Activated CD8-positive, alpha-beta T cell treated with anti-CD3 and anti-CD28 coated beads, Interleukin-2, amount 10 ng/mL, durations not matched to agents 7 days and 5 days (primary cell): ENCODE measurements at places on chromosomes 2 and 18. TPM values are rescaled to one million over a fixed set of nuclear protein-coding genes. Genes with fewer than 3 reads are reported as not detected.
A peak's percentile ranks its signal among the peaks of the same experiment; 100 is the strongest.

DNA sequence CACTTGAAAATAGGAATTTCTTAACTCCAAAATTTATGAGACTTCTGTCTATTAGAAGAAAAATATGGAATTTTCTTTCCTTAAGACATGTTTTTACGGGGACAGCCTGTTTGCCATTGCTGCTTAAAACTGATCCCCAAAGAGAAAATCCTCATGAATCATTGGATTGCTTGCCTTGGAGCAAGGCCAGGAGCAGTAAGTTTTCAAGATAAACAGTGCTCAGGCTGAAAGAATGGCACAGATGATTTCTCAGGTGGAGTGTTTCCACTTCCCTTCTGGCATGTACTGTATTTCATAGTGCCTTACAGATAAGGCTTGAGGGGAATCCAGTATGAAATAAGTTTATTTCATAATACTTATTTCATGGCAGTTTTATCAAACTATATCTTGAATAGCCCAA, 74.3 kb upstream of the MMADHC start:
- no peak for DNase-seq

- no peak for DNase-seq
Measured at GRCh38 chr2:33238111-33238510, 238.3 kb upstream of the RASGRP3 start.

- no peak for DNase-seq
Measured at GRCh38 chr2:120350080-120350479, 4.1 kb downstream of the INHBB start.

Gene CCDC148
- total RNA-seq = not detected

- no peak for DNase-seq
Measured at GRCh38 chr2:31386648-31387047, 27.9 kb downstream of the XDH start.

- DNase-seq = no peak
Measured at GRCh38 chr2:161131074-161131680, 29.1 kb upstream of the TANK start.

Gene MROH2A
- not detected for total RNA-seq

Gene GAL3ST2
- 0.34 TPM for total RNA-seq

DNA sequence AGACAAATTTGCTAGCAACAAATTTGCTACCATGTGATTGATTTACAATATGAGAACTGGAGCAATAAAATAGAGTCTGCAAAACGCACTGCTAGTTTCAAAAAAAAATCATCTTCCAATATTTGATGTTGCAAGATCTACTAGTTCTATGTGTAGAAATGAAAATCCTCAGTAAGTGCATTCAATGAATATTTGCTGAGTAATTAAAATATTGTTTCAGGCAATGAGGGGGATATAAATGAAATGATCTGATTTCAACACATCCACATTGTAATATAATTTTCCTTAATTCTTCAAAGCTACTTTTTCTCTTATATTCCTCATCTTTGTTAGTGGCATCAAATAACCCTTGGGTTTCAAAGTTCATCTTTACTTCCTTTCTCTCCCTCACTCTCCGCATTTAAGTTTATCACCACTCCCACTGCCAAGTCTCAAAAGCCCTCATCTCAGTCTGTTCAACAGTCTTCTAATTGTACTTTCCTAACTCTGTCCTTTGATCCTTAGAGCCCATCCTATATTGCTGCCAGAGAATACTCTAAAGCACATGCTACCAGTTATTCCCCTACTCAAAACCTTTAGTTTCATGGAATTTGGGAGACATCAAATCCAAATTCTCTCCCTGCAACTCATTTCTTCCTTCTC, 6.2 kb downstream of the OSGEPL1 start:
- no peak for DNase-seq

DNA sequence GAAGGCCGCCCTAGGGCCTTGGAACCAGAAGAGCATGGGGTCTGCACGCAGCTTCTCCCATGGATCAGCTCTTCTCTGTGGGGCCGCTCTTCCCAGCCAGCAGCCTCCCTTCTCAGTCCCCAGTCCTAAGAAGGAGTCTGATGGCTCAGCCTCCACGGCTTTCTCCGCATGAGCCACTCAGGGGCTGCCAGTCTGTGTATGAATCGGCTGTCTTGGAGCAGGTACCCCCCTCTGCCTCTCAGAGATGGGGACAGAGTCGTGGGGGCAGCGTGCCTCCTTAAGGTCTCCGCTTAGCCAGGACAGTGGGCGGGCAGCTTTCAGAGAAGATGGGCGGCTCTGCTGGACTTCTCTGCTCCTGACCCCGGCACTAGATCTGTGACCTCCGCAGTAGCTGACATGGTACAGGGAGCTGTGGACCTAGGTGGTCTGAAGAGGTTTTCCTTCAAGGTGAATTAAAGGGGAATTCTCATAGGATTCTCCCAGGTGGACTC, 21.6 kb downstream of the INPP5D start:
- no peak for DNase-seq

Gene GREB1L
- not detected for total RNA-seq

- peak; percentile 86 for DNase-seq
Measured at GRCh38 chr2:74267068-74267467, 68.7 kb downstream of the MTHFD2 start.

GRCh38 chr18:13137670-13138419, 80.7 kb upstream of the LDLRAD4 start:
- DNase-seq = peak; percentile 92

GRCh38 chr2:71129902-71130151, 202 bp downstream of the MCEE start:
- DNase-seq = no peak

DNA sequence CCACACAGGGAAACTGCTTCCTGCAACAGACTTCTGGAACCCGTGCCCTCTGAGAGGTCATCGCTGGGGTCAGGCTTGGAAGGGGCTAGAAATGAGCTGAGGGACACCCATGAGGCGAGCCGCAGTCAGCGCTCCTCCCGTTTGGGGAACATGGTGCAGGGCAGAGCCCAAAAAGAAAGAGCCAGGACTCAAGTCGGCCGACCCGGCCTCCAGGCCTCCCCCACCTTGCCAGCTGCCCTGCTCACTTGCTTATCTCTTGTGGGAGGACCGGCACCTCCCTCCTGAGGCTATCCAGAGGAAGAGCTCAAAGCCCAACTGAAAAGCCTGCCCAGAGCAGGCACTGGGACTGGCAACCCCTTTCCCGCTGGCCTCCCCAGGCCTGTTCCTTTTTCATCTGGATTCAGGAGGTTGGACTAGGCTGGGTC, 43.6 kb downstream of the SCTR start:
- DNase-seq = no peak

DNA sequence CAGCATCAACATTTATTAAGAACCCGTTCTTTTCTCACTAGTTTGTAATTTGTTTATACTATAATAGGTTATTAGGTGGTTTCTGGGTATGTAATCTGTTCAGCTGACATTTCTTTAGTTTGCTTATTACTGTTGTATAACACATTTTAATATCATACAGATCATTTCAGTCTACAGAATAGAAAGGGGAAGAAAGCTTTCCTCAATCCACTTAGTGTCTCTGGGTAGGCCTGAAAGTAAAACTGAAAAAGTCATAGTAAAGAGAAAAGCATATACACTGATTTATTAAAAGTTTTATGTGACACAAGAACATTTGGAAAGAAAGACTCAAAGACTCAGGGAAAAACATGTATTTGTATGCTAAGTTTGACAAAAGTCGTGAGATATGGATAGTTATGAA, 16.8 kb upstream of the KCNJ3 start:
- DNase-seq = no peak

- DNase-seq = no peak
Measured at GRCh38 chr2:239876271-239876947, 148.7 kb downstream of the NDUFA10 start.

GRCh38 chr2:201830666-201831065, 24.3 kb downstream of the CDK15 start:
- DNase-seq = no peak

Gene TMEFF2
- total RNA-seq = not detected

Gene CABLES1
- total RNA-seq = 2.7 TPM

Gene RGPD3
- 0.31 TPM for total RNA-seq

GRCh38 chr2:45045706-45046105, 36.5 kb upstream of the SIX2 start:
- no peak for DNase-seq

DNA sequence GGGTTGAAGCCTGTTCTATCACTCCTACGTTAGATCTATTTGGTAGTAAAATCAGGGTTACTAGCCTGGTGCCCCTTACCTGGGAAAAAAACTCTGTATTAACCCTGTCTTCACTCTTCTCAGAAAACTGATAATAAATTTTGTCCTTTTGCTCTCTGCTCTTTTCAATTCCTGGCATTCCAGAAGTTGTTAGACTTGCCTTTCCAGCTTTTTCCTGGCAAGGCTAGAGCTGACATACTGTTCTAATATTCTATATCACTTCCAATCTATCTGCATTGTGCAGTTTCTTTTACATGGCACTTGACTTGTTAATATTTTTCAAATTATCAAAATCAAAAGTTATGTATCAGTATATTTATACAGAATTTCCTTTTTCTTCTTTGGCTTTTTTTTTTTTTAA, 162.2 kb downstream of the FIGN start:
- no peak for DNase-seq

Gene PDE1A
- not detected for total RNA-seq

GRCh38 chr2:236814593-236814992, 245.0 kb downstream of the ACKR3 start:
- no peak for DNase-seq

- no peak for DNase-seq
Measured at GRCh38 chr2:16123856-16124780, 183.8 kb downstream of the MYCN start.

Gene AP1S3
- total RNA-seq = 9.1 TPM

Gene HOXD8
- total RNA-seq = not detected

Gene ADGRF3
- total RNA-seq = 5.8 TPM

DNA sequence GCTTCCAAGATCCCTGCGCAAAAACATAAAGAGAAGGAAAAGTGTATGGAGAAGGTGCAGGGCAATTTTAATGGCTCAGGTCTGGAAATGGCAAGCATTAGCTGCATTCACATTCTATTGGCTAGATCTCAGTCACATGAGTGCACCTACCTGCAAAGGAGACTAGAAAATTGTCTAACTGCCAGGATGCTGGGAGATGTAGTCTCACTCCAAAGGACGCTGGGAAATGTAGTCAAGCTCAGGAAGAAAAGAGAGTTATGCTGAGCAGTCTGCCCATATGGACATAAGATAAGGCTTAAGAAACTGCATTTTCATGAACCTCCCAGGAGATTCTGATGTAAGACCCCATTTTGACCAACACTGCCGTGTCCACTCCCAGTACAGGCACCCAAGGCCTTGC, 9.5 kb upstream of the KLHL29 start:
- DNase-seq = peak; percentile 28

DNA sequence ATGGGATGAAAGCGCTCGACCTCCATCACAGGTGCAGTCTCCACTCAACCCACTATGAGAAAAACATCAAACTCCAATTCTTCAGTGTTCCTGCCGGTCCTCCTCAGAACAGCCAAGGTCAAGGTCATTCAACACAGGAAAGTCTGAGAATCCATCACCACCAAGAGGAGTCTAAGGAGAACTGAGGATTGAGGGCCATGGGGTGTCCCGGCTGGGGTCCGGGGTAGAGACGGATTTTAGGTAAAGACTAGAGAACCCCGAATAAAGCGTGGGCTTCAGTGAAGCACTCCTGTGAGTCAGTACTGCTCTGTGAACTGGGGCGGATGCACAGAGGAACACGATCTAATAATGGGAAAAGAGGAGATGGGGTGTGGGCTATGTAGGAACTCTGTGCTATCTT, 41.8 kb downstream of the PTGR3 start:
- DNase-seq = peak; percentile 8

DNA sequence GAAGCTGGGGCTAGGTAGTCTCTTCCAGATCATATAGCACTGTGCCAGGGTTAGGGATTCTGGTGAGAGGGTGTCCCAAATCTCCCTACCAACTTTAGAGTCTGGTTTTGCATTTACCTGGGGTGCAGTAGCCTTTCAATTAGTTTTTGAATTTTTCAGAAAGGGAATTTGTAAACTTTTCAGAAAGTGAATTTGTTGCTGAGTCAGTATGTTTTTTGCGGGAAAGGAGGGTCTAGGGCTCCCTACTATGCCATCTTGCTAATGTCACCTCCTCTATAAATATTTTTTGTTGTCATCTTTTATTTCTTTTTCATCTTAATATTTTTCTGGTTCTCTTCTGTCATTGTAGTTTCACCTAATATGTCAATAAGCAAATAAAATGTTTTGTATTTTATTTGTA, 95.8 kb upstream of the FAM98A start:
- no peak for DNase-seq

Gene SLC4A1AP
- total RNA-seq = 24.2 TPM

DNA sequence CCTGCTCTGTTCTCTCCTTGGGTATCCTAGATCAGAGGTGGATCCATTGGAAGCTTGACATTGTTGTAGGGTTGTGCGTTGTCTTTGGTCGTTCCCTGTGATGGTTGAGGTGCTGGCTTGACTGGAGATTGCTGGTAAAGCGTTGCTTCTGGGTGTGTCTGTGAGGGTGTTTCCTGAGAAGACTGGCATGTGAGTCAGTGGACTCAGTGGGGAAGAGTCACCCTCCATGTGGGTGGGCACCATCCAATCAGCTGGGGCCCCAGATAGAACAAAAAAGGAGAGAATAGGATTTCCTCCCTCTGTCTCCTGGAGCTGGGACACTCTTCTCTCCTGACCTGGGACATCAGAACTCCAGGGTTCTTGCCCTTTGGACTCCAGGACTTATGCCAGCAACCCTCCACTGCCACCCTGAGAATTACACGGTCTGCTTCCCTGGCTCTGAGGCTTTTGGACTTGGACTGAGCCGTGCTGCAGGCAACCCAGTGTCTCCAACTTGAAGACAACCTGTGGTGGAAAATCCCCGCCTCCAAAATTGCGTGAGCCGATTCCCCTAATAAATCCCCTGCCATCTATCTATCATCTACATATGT, 14.8 kb upstream of the REEP1 start:
- DNase-seq = no peak

GRCh38 chr2:73293534-73294171, at the start of gene EGR4:
EGR4 (minus strand) TSS chr2:73293548; CDS start chr2:73293317, 231 bp downstream.
- peak; percentile 94 for DNase-seq

- no peak for DNase-seq
Measured at GRCh38 chr2:119289093-119289492, 65.5 kb downstream of the STEAP3 start.

DNA sequence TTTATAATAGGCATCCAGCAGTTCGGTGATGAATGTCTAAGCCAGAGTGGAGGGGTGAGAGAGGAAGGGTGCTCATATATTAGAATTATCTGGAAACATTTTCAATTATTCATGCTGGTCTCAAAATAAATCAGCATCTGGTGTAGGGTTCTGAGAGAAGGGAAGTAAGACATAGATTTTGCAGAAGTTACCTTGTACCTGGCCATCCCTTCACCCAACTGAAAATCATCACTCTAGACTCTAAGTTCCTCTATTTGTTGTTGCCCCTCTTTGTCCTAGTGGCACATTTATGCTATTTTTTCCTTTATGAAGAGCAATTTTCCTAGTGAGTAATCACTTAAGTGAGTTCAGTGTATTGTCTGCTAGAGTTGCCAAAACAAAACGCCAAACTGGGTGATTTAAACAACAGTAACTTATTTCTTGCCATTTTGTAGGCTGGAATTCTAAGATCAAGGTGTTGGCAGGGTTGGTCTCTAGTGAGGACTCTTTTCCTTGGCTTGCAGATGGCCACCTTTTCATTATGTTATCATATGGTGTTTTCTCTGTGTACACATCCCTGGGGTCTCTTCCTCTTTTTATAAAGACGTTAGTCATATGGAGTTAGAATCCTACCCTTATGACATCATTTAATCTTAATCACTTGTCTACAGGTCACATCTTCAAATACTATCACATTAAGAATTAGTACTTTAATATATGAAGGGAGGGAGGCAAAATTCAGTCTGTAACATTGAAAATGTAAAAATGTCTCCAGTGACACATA, 129.9 kb upstream of the KLHL14 start:
- no peak for DNase-seq

GRCh38 chr2:219277703-219278654, 1.2 kb upstream of the DNAJB2 start:
- peak; percentile 79 for DNase-seq

Gene CD8B2
- 3.6 TPM for total RNA-seq

Gene SERPINB7
- not detected for total RNA-seq

Gene ALK
- not detected for total RNA-seq
